ENCODE measurements at places on chromosomes 12 and 14.

- no peak for DNase-seq
Measured at GRCh38 chr12:81143057-81143456, 65.2 kb downstream of the ACSS3 start.

DNA sequence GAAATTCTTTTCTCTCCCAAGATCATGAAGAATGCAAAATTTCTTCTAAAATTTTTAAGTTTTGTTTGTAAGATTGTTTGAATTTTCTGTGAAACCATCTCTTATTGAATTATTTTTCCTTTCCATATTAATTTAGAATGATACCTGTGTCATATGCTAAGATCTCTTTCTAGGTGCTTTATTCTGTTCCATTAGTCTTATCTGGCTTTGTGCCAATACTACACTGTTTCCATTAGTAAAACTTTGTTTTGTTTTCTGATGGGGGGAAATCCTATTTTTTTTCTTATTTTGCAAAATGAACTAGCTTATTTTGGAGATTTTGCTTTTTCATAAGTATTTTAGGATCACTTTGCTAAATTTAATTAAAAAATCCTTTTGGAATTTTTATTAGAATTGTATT is 193.9 kb downstream of the FUT8 start:
- no peak for DNase-seq

DNA sequence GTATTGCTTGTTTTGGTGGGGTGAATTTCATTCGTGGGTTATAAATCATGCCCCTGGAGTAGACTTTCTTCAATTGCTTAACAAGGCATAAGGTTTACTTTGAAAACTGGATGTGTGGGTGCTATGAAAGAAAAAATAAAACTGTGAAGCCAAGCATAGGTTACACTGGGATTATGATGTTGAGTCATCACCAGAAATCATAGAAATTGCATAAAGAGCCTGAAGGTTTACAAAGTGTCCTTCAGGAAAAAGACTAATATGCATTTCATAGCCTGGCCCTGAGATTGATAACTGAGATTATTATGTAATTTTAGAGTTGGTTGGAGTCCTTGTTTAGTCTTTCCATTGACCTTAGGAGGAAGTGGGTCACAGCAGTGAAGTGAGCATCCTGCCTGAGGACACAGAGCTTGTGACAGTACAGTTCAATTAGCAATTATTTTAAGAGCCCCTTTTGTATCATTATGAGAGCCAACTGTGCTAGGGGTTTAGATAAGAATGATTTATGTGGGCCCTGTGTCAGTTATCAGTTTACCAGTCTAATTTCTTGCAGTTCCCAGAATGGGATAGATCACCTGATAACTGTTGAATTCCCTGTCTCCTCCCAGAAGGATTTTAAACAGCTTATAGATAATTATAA is 13.6 kb downstream of the LRRK2 start:
- DNase-seq = no peak

- no peak for DNase-seq
Measured at GRCh38 chr14:76174982-76175381, 23.3 kb downstream of the GPATCH2L start.

- DNase-seq = no peak
Measured at GRCh38 chr14:98227000-98227726, 1044.8 kb downstream of the BCL11B start.

- DNase-seq = no peak
Measured at GRCh38 chr12:90229407-90230170, 521.0 kb upstream of the ATP2B1 start.

DNA sequence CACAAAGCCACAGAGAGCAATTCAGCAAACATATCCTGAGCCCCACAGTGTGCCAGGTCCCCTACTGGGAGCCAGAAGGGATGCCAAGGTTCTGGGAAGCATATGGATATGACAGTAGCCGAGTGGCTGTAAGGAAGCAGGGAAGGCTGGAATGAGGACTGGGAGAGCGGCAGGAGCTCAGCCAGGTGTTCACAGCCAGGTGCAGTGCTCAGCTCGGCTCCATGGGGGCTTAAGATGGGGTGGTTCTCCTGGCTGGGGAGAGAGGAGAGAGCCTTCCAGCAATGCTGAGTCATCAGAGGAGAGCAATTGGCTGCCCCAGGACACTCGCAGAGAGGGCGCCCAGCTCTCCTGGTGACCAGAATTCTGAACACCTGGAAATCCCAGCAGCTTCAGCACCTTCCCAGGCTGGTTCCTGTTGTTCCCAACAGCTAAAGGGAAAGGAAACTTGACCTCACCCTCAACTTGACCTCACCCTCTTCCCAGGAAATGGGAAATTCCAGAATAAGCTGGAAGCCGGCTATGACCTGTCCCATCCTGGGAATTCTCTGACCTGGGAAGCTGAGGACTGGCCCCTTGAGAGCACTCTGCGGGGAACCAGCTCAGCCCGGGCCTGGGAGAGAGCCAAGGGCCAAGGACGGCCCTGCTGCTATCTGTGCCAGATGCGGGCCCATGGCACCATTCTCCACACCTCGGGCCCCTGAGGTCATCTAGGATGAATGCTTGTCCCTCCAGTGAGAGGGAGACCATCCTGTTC is 34.6 kb downstream of the SLC6A12 start:
- no peak for DNase-seq

GRCh38 chr12:108307006-108307405 is 32.1 kb downstream of the CMKLR1 start:
- no peak for DNase-seq

DNA sequence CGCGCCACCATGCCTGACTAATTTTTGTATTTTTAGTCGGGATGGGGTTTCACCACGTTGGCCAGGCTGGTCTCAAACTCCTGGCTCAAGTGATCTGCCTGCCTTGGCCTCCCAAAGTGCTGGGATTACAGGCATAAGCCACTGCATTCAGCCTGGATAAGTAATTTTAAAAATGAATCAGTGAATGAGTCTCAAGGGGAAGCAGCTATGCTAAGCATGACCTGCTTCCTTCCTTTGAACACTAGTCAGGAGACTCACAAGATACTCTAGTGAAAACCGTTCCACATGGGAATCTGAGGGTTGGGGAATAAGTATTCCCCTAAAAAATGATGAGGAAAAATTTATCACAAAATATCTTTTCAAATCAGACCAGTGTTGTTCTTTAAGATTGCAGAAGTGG is 10.7 kb upstream of the FAM234B start:
- no peak for DNase-seq
